Stimulated activated CD4-positive, alpha-beta T cell treated with anti-CD3 and anti-CD28 coated beads, Interleukin-2, amount 100 ng/mL, for 48 hours (primary cell): ENCODE measurements at places on chromosomes 12 and 14.

- no peak for DNase-seq
Observed at GRCh38 chr12:131489718-131490117, 221.2 kb upstream of the SFSWAP start.

- no peak for DNase-seq
Observed at GRCh38 chr14:99600232-99600888, 3.6 kb downstream of the CCDC85C start.

- no peak for DNase-seq
Observed at GRCh38 chr12:118548887-118549509, 172.6 kb downstream of the SUDS3 start.

DNA sequence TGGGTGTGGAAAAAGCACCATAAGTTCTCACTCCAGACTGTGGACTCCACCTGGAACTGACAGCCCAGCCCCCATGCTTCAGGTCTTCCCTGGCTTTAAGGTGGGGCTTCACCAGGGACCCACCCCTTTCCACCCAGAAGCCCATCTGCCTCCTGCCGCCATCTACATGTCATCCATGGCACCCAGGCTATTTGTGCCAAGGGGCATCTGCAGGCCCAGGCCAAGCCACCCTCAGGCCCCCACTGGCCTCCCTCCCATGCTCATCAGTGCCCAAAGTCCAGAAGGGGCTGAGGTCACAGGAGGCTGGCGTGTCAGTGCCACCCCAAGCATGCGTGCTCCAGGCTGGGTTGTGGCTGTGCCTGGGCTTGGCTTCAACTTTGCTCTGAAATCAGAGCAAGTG, 212.2 kb upstream of the DIO3 start:
- no peak for DNase-seq

GRCh38 chr12:74401035-74401434, 136.6 kb upstream of the ATXN7L3B start:
- DNase-seq, result no peak

DNA sequence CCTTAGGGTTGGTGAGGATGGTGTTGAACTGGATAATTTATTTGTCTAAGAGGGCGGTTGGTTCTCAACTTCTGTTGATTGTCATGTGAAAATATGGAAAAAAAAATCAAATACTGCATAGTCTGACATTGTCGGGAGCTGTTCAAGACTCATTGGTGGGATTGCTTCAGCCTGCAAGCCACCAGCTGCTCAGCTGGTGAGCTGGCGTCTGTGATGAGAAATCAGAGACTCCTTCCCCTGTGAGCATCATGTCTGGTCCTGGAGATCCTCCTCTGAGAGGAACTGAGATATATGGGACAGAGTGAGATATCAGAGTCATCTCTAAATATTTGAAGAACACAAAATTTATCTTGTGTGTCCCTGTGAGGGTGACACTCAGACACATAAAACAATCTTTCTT, 49.9 kb downstream of the TRIM9 start:
- DNase-seq, result no peak

DNA sequence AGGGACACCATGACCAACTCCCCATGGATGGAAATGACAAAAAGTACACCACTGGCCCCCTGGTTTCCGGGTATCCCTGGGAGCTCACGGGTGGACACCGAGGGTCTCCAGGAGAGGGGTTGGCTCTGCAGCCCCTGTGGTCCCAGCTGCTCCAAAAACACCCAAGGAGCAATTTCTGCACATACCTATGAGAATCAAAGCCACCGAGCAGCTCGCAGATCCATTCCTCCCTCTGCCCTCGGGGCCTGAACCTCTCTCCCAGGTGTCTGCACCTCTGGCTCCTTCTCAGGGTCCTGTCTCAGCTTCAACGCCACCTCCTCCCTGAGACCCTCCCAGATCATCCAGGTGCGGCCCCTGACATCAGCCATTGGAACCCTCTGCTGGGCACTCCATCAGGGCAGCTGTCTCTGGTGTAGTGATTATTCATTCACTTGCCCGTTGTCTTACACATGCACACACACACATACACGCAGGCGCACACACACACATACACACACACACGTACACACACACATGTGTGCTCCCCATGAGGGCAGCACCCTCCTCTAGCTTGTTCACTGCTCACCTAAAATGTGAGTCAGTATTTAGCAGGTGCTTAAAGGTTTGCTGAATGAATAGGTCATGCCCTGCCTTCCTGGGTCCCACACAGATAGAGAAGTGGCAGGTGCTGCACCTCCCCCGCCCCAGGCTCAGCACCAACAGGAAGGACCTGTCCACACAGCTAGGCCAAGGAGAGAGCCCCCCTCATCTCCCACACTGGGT, 5.9 kb downstream of the RIMBP2 start:
- DNase-seq, result no peak

DNA sequence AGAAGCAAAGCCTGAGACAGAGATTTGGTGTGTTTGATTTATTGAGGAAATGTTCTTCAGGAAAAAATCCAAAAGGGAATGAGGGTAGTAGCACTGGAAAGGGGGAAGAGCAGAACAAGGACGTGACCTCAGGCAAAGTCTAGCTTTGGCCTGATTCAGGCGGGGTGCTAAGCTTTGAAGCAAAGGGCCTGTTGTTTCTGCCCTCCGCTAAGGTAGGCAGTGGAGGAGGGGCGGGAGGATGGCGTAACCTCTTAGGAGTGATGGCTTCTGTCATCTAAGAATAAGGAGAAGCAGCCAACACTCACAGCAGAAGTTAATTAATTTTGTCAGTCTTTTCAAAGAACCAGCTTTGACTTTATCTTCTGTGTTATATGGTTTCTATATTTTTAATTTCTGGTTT, 20.4 kb downstream of the ABHD12B start:
- no peak for DNase-seq

DNA sequence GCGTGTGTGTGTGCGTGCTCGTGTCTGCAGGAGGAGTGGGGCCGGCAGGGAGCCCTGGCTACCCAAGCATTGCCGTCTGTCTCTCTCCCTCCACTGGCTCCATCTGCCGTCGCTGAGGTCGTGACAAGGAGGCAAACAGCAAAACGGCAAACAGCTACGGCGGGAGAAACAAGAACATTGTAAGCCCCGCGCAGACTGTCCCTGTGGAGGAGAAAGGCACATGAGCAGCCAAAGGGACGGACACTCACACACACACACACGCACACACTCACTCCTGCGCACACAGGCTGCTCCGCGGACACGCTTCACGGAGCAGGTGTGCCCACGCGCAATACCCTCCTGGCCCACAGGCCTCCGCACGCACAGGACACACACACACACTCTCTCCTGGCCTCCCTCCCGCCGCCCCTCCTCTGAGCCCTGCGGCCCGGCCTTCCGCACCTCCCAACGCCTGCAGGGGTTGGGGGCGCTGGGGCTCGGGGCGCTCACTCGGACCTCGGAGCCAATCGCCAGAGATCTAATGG, 905 bp downstream of the CISTR start:
- DNase-seq, result no peak

- DNase-seq, result no peak
Observed at GRCh38 chr12:59715434-59715833, 119.6 kb downstream of the SLC16A7 start.

GRCh38 chr12:62403031-62403430, 63.6 kb upstream of the MON2 start:
- DNase-seq, result no peak

DNA sequence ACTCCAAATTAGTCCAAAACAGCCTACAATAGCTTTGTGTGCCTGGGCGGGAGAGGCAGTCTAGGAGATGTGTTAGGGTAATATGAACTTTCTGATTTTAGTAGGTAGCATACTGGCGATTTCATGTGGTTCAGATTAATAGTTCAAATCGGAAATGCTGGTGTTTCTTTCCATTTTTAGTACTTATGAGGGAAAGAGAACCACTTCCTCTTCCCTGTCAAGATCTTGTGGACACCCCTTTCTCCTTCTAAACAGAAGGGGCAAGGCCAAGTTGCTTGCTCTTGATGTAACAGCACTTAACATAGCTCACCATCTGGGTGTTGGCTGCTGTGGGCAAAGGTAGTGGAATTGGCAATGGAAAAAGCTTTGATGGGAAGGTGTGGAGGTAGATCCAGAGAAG, 32.2 kb upstream of the IGF1 start:
- no peak for DNase-seq
